ENCODE measurements at places on chromosomes 7 and 10.
A peak's percentile ranks its signal among the peaks of the same experiment; 100 is the strongest.

- no peak for DNase-seq
Measured at GRCh38 chr7:38704041-38704547, 72.9 kb upstream of the AMPH start.

DNA sequence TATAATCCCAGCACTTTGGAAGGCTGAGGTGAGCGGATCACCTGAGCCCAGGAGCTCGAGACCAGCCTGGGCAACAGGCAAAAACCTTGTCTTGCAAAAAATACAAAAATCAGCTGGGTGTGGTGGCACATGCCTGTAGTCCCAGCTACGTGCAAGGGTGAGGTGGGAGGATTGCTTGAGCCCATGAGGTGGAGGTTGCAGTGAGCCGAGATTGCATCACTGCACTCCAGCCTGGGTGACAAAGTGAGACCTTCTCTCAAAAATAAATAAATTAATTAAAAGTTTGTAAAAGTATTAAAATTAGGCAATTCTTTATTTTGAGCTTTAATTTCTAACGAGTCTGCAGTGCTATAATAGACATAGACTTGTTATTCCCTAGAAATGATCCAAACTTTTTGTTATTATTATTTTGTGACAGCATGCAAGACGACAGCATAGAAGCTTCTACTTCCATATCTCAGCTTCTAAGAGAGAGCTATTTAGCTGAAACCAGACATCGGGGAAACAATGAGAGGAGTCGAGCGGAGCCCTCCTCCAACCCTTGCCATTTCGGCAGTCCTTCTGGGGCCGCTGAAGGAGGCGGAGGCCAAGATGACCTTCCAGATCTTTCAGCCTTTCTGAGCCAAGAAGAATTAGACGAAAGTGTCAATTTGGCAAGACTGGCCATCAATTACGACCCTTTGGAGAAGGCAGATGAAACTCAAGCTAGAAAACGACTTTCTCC, 11.9 kb downstream of the MYPN start:
- DNase-seq, result no peak

DNA sequence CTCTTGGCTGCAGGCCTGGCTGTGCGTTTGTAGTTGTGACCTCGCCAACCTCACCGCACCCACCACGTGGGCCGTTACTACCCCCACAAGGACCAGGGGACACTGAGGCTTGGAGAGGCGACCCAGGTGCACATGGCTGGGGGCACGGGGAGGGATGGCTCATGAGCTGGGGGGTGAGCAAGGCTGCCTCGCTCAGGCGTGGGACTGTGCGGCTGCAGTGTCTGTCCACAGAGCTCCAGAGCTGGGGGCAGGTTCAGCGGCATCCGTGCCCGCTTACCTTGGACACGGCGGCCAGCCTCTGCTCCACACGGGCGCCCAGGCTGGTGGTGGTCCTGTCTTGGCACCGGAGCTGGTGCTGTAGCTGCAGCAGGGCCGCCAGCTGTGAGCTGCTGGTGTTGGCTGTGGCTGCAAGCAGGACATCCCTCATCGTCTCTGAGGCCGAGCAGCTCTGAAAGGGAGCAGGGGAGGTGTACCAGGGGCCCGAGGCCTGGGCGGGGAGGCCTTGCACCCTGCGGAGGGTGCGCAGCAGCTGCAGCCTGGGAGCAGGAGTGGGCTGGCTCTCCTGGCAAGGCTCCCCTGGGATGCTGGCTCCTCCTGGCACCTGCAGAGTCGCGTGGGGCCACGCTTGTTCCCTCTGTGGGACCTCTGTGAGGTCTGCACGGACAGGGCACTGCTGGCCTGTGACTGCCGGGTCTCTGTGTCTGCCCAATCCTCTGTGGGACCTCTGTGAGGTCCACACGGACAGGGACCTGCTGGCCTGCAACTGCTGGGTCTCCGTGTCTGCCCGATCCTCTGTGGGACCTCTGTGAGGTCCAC, 60.0 kb upstream of the NKX6-2 start:
- DNase-seq, result no peak

DNA sequence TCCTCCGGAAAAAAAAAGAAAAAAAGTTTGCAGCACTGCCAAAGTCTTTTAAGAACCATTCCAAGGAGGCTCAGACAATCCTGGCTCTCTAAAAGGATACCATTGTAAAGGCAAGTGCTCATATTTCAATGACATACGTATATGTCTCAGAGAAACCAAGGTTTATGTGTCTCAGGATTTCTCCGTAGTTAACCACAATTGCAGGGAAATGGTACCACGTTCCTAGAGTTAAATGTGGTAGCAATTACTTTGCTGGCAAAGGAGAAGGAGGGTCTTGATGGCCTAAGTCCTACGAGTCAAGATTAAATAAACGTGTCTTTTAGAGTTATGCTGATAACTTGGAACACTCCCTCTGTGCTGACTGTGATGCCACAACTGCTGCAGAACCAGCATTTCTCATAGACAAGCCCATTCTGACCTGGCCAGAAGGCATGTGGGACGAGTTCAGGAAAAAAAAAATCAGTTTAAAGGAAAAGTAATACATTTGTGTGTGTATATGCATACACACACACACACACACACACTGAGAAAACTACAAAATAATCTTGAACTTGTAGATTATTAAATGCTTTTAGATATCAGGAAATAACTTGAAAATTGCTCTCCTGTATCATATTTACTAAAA, 245.9 kb downstream of the FGFR2 start:
- no peak for DNase-seq

GRCh38 chr10:69348816-69349541, 67.7 kb downstream of the TACR2 start:
- peak; percentile 93 for DNase-seq

- no peak for DNase-seq
Measured at GRCh38 chr10:58937423-58937822, 239.0 kb upstream of the PHYHIPL start.

- no peak for DNase-seq
Measured at GRCh38 chr7:23615331-23615730, 18.1 kb downstream of the CCDC126 start.

DNA sequence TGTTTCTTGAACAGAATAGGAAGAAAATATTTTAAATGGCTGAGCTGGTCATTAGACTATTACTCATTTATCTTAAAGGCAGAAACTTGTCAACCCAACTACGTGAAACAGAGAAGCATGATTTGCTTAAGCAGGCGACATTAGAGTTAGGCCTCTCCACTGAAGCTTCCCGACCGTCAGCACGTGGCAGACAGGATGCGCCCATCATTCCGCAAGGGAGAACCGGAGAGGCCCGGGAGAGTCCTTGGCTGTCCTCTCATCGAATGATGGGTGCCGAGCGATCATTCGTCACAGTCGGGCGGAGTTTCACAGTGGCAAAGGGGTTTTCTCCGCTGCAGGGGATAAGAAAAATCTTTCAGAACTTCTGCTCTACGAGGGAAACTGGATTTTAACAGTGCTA, 11.8 kb downstream of the BRI3 start:
- DNase-seq, result no peak

DNA sequence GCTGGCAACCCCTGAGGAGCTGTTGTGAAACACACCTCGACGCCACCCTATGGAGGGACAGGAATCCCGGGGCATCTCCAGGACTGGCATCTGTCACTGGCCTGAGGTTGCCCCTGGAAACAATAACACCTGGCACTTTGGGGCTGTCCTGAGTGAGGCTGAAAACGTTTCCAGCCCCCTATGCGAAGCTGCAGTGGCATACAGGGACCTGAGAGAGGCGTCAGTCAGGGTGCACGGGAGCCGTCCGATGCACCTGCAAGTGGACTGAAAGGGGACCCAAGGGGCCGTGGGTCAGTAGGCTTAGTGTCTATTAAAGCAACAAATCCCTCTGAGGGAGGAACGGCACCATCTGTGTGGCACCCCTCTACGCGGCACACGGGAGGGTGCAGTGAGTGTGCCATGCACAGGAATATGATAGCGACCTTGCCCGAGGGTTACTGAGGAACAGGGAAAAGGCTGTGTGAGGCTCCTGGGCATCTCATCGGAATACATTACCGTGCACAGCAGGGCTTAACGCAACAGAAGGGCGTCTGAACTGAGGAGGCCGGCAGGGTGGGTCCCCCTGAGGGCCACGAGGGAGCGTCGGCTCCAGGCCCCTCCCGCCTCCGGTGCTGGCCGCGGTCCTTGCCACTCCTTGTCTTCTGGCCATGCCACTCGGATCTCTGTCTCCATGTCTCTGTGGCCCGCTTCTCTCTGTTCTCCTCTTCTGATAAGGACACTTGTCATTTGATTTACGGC, 50.4 kb downstream of the FOXL3 start:
- DNase-seq, result no peak

GRCh38 chr10:12849319-12850181, 152.0 kb downstream of the CCDC3 start:
- DNase-seq, result no peak

DNA sequence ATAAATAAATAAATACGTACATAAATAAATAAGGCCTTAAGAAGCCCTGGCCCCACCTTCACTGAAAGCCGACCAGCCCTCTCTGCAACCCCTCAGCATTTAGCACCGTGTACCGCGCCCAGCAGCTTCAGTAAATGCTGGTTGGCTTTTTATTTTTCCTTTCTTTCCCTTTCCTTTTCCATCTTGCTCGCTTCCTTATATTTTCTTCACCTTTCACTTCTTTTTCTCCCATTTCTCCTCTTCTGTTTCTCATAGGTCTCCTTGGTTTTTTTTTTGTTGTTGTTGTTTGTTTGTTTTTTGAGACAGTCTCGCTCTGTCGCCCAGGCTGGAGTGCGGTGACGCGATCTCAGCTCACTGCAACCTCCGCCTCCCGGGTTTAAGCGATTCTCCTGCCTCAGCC, 11.2 kb downstream of the ZAN start:
- DNase-seq, result no peak
